ENCODE measurements at places on chromosomes 2 and 18.

- DNase-seq = no peak
These were observed 67.0 kb upstream of the ITGB6 start for GRCh38 chr2:160267022-160267421.

- DNase-seq = no peak
These were observed 106.7 kb upstream of the PGAP1 start for GRCh38 chr2:197033222-197033621.

- DNase-seq = no peak
These were observed 38.2 kb upstream of the CNGA3 start for GRCh38 chr2:98308068-98308467.

- DNase-seq = no peak
These were observed 1066.2 kb downstream of the TDRD15 start for GRCh38 chr2:22189893-22190480.

GRCh38 chr2:231410293-231411004 lies 14.9 kb downstream of the B3GNT7 start:
- no peak for DNase-seq

- DNase-seq = peak; percentile 26
These were observed 4.4 kb downstream of the RAMP1 start for GRCh38 chr2:237863689-237864443.
